ENCODE measurements at places on chromosomes 1 and 21.

DNA sequence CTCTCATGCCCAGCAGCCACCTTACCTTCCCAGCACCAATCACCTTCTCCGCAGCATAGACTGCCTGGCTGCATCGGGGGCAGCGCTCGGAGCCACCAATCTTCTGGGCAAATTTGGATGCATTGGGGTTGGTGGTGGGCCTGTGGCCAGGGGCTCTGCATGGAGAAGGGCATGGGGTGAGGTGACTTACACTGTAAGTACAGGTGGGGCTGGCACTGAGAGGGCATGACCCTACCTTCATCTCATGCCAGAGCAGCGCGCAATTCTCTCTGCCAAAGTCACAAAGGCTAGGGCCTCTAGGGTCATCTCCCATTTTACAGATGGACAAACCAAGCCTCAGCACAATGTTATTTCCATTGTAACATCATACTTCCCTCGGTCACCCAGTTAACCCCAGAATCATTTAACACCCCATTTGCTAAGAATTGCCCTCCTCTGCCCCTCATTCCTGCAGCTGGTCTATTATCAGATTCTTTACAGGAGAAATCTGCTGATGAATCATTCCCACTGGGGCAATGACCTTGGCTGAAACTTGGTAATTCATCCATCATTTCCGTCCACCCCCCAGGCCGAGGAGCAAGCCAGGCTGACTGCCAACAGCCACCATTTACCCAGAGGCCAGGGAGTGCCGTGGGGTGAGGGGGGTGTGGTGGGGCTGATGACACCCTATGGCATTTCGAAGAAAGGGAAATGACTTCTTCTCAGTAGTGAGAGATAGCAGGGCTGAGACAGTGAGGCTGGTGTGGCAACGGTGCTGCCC is 17.9 kb downstream of the CSRP1 start:
- DNase-seq = no peak

DNA sequence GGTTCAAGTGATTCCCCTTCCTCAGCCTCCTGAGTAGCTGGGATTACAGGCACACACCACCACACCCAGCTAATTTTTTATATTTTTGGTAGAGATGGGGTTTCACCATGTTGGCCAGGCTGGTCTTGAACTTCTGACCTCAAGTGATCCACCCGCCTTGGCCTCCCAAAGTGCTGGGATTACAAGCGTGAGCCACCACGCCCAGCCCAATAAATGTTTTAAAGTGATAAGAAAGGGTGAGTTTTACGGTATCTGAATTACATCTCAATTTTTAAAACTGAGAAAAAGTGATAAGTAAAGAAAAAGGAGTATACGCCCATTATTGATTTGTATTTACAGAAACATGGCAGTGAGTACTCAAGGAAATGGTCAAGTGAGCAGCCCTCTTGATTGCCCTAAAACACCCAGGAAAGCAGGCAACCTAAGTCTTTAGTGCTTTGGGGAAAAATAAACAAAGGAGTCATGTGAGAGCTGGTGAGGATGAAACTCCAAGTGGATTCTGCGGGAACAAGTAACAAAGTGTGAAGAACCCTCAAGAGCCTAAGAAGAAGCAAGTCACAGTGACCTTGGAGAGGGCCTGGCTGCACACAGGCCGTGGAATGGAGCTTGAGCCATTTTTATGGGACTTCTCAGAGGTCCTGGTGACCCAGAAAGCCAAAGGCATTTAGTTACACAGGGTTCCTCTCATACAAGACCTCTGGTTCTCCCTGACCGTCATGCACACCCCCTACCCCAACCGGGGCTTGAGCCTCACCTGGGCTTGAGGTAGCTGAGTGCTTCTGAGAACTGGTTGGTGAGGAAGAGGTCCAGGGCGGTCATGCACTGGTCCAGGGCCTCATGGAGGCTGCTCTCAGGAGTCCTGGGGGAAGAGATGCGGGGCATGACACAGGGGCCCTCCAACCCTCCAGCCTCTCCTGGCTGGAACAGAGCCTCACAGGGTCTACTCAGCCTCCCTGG is 9.1 kb downstream of the TTC39A start:
- no peak for DNase-seq

- DNase-seq = no peak
Observed at GRCh38 chr1:111154021-111154999, 14.3 kb downstream of the CEPT1 start.

DNA sequence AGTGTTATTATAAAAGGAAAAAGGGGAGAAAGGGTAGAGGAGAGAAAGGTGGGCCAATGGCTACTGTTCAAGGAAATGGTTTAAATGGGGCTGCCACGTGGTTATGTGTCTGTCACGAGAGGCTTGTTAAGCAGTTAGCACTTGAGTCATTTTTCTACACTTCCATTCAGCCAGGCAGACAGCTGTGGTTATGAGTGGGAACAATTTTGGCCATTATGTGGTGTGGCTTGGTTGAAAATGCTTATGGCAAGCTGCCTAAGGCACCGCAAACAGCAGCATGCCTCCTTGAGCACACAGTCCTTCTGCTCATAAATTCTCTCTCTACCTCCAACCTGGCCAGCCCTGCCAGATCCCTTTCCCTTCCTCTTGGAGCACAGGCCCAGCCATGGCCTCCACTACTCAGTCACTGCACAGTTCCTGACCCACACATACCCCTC is 3.2 kb upstream of the SRM start:
- DNase-seq = no peak

DNA sequence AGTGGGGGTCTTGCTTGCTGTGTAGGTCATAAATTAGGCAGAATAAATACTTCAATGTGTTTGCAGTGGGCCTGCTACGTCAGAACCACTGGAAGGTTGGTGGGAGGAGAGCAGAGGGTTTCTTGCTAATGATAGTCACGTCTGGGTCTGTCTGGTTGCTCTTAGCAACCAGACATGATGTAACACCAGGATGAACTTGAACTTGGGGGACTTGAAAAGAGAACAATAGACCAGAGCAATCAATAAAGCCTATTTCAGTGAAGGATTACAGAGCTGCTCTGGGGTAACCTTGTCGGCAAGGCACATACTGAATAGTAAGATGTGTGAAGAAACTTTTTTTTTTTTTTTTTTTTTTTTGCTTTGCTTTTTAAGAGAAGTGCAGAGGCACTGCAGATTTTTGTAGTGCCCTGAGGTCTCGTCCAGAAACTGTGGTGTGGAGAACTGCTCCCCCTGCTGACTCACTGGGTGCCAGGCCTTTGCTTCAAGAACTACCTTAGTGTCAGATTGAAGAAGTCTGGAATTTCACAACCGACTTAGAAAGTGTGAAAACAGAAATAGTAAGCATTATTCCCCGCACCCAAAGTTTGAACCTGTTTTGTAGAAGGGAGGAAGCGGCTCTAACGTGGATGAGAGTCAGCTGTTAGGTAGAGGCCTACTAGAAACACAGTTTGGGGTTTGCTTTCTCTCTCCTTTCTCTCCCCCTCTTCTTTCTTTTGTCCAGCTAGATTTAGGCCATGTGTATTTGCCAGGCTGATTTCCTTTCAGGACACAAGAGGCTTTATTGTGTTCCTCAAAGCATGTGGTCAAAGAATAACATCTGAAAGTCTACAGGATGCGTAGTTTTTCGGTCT is 271.6 kb downstream of the TM2D1 start:
- peak; percentile 88 for DNase-seq

DNA sequence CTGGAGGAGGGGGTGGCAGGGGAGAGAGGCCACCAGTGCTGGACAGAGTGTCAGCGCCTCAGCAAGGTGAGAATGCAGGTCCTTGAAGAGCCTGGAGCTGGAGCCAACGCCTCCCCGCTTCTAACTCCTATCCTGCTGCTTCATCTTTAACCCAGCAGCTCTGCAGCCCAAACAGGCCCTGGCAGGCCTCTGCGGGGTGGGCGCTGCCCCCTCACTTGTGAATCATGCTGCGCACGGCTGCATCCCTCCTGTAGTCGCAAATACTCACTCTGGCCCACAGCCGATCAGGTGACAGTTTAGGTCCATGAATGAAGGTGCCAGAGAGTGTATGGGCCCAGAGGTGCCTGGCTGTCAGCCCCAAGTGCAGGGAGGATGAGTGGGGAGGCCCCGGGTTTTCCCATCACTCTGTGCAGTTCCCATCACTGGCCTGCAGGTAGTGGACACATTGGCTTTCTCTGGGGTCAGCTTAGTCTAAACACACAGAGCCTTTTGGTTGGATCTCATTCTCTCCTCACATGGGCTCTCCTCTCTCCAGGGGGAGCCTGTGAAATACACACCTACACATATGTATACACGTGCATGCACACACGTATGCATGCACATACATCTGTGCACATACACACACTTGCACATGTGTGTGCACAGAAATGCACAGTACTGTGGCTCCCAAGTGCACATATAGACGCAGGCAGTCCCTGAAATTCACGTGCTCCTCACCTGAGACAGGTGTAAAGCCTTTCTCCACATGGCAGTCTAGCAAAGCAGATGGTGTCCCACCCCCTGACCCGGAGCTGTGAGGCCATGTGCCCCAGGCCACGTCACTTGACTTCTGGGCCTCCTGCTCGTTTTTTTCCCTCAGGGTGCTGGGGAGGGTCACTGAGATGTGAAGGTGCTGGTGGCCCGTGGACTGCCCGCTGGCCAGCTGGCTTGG is 52.0 kb downstream of the TRIM11 start:
- peak; percentile 32 for DNase-seq

DNA sequence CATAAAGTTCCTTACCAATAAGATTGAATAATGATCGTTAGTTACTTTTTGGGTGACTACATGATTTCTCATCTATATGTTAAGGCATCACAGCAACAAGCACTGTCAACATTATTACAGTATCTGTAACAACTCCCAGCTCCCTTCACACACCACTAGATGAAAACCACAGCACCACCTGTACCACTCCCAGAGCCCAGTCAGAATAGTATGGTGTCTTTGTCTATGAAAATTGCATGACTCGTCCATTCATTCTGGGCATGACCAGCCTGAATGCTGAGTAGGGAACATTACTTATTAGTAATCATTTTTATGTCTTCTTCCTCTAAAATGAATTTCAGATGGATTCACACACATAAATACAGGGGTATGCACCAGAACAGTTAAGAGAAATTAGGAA is 7.0 kb downstream of the OLFML2B start:
- no peak for DNase-seq

DNA sequence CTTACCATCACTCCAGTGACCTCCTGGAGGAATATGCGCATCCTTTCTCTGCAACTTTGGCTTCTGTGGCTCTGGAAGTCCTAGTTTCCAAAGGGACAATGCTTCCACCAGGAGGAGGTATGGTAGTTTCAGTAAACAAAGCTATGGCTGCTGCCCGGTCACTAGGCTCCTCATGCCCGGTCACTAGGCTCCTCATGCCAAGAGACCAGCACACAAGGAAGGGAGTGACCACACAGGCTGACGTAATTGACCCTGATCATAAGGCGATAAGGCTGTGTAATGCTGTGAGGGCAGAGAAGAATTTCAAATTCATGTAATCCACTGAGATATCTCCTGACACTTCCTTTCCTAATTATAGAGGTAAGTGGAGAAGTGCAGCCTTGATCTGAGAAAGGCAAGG is 102.9 kb downstream of the DTL start:
- no peak for DNase-seq

- no peak for DNase-seq
Observed at GRCh38 chr1:51330331-51331201, at the start of gene TTC39A. Gene TTC39A (minus strand): TSS chr1:51330562. CDS start chr1:51330477, 85 bp downstream.

- no peak for DNase-seq
Observed at GRCh38 chr1:6653436-6654290, 29.0 kb downstream of the THAP3 start.

DNA sequence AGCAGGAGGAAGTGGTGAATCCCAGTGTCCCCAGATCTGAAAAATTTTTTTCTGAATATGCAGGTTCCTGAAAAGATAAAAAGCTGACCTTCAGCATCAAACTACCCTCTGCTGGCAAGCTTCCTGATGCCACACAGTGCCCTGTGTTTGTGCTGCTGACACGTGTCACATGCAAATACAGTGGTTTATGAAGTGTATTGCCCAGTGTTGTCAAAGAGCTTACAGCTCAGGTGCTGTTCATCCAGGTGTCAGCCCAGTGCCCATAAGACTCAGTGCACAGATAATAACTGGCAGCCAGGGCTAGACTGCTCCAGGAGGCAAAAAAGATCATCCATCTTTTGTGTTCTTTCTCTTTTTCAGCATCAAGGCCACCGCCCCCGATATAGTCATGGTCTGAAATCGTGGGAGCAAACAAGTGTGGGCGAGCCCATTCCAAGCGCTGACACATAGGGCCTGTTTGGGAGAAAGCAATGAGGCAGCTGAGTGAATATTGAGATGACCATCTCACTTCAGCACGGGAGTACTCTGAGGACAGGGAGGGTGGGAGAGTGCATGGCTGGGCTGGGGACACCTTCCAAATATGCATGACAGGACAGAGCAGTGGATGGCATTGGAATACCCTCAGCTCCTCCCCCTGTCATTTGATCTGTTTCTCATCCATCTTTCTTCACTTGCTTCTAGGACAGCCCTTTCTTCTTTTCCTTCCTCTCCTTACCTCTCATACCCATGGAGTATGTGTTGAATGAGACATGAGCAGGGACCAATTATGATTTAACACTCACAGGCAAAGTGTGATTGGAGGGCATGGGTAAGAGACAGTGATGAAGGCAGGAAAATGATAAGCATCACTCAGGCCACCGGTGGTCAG is 6.4 kb upstream of the KCNK1 start:
- no peak for DNase-seq

GRCh38 chr1:30707412-30708360 is 15.7 kb downstream of the MATN1 start:
- no peak for DNase-seq

DNA sequence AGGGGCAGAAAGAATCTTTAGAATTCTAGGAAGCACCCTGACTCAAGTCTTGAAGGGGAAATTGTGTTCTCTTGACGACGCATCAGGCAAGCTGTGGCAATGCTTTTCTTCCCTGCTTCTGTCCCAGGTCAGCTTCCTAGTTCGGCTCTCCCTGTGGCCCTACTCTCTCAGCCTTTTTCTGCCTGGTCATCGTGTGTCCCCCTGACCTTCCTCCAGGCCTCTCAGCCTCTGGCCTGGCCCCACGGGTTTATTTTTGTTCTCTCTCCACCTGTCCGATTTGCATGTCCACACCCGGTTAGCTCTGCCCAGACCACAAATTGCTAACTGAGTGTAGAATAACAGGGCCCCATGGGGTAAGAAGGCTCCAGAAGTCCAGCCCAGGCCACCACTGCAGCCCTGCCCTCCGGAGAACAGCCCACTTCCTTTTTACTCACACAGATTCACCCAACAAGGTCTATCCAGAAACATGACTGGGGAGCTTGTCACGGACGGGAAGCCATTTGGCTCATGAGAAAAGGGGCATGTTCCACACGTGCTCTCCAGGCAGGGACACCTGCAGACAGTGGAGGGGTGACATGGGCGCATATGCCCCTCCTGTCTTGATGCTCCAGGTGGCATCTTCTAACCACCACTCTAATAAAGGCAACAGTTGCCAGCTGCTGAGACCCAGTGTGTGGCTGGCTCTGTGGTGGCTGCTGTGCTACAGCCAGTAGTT is 9.8 kb downstream of the KCNN3 start:
- DNase-seq = no peak

DNA sequence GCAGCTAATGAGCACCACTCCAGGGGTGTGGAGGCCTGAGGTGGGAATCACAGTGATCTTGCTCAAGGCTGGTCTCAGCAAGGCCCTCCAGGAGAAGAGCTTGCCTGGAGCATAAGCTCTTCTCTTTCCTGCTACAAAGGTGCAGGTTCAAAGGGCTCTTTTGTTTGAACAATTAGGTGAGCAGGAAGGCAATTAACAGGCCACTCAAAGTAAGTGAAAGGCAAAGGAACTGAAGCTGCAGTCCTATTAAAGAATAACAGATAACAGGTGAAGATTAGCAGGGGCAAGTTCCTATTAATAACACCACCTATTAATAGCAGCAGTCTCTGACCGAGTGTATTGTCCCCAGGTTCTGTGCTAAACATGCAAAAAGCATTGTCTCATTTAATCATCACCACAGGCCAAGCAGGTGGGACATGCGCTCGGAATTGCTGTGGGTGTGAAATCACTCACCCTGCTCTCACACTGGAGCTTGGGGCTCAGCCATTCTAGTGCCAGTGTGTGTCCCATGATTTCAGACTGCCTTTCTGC is 113.8 kb downstream of the RHOU start:
- no peak for DNase-seq

Measured in urinary bladder (tissue), 4 donors.